ENCODE measurements at places on chromosomes 5 and 9. TPM values are rescaled to one million over a fixed set of nuclear protein-coding genes. Genes with fewer than 3 reads are reported as not detected.

The DMRTA1 gene
- 0.77 TPM for total RNA-seq

The LPAR1 gene
- 12.4 TPM for total RNA-seq

GRCh38 chr9:111955048-111955447, 58.4 kb downstream of the UGCG start:
- no peak for DNase-seq
- no peaks in the 10 kb centered on the region for H3K27me3 ChIP-seq
- no peak overlapping the region for H3K4me3 ChIP-seq
- no peak overlapping the region for H3K27ac ChIP-seq
- no peaks in the 10 kb centered on the region for H3K36me3 ChIP-seq

DNA sequence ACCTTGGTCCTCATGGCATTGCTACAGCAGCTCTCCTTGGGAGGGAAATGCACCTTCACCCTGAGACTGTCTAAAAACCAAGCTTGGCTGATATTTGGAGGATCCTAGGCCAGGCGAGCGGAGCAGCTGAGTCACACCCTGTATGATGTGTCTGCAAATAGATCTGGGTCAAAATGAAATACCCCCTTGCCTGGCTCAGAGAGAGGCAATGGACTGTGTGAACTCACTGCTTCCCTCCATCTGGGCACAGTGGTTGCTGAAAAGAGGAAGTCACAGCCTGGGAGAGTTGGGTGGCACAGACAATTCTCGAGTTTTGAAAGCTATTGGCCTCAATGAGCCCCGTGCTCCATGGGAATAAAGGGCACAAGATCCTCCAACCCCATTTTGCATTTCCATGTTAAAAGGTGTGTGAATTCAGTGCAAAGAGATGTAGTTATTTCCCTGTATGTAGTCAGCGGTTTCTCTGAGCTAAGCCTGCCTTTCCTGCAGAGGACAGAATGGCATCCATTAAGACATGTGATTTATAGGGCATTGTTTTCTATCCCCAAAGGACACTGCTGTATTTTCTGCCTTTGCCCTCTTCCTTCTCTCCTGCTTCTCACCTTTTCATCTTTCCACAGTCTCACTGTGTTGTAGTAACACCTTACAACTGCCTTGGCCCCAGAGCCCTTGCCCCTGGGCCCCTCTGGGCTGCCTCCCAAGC, 177.2 kb downstream of the GADD45G start:
- DNase-seq, result no peak
- no peaks in the 10 kb centered on the region for H3K36me3 ChIP-seq
- peaks cover 23% of the 10 kb centered on the region for H3K4me1 ChIP-seq

The GRXCR2 gene
- total RNA-seq, result 1.1 TPM

DNA sequence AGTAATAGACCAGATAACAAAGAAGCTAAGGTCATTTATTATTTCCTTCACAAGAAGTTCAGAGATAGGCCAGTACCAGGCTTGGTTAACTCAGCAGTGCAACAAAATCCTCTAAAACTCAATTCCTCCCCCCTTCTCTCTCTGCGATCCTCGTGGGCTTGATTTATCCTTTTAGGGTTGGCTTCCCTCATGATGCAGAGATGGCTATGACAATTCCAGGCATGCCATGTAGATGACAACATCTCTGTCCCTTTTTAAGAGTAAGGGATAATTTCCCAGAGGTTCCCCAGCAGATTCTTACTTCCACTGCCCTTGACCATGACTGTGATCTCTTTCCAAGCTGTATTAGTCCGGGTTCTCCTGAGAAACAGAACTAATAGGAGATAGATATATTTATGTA, 28.7 kb upstream of the DAP start:
- no peaks in the 10 kb centered on the region for H3K27me3 ChIP-seq
- peaks cover 13% of the 10 kb centered on the region for H3K4me1 ChIP-seq
- no peaks in the 10 kb centered on the region for H3K36me3 ChIP-seq

Measured in left ventricle myocardium inferior (tissue), 1 donor.